ENCODE measurements at places on chromosomes 3 and 15.

DNA sequence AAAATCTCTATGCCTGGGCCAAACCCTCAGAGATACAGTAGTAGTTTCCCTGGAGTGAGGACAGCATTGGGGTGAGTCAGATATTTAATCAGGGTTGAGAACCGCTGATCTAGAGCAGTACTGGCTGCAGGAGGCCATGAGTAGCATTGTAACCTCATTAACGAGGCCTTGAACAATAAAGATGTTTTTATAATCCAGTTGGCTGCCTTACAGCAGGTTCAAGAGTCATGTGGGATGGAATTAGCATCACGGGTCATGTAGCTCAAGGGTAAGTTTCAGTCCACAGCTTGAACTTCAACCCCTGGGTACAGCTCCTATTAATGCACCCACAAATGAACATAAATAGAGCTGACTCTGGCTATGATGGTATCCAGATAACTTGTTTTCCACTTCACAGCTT lies 5.1 kb downstream of the HPS3 start:
- H3K27me3 ChIP-seq, result no peaks in the 10 kb centered on the region
- H3K4me3 ChIP-seq, result no peak overlapping the region
- no peak for DNase-seq
- H3K36me3 ChIP-seq, result peaks cover 10% of the 10 kb centered on the region

DNA sequence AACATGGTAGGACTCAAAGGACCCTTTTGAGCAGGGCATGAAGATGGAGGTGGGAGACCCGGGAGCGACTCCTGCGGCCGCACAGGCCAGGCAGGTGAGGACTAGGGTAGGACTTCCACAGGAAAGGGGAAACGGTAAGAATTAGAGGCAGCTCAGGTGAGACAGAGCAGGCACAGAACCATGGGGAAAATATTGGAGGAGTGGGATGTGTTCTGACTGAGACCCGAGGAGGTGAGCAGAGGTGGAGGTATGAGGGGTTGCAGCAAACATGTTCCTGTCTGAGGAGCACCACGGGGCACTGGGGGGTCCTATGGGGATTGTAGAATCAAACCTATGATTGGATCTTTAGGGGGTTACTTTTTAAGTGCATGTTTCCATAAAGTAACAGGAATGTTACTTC lies 1.4 kb upstream of the ISG20 start:
- no peak overlapping the region for H3K4me3 ChIP-seq
- peaks cover 33% of the 10 kb centered on the region for H3K4me1 ChIP-seq
- DNase-seq, result no peak
- no peak overlapping the region for H3K27ac ChIP-seq

GRCh38 chr15:92159481-92159880 lies 234.2 kb upstream of the ST8SIA2 start:
- no peak overlapping the region for H3K4me3 ChIP-seq
- peaks cover 17% of the 10 kb centered on the region for H3K4me1 ChIP-seq
- H3K27ac ChIP-seq, result no peak overlapping the region
- H3K27me3 ChIP-seq, result peaks cover 7% of the 10 kb centered on the region
- no peaks in the 10 kb centered on the region for H3K36me3 ChIP-seq

DNA sequence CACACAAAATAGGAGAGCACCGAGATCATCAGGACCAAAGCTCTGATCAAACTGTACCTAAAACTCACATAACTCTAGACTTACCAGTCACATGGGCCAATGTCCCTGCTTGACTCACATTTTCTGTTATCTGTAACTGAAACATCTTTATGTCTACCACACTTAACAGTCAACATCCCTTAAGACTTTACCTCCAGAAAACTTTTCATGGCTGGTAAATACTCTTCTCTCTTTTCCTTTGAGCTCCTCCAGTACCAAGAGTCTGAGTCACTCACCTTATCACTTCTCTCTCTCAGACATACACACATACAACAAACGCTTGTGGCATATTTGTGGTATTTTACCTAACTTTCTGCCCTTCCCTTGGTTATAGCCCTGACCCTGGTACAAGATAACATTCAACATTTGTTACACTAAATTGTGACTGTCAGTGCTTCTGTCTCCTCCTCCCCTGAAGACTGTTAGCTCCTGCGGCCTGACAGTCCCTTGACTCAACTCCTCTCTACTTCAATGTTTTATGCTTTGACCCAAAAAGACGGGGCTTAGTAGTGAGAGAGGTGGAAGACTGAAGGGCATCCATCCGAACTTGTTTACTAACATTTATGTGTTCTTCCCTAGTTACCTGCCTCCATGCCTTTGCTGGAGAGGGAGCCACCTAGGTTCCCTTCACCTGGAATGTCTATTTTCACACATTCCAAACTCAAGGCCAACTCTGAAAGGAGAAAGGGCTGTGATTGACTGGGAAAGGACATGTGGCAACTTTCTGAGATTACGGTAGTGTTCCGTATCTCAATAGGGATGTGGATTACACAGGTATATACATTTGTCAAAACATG lies 3.7 kb upstream of the EFHB start:
- no peak overlapping the region for H3K27ac ChIP-seq
- DNase-seq, result no peak
- H3K4me1 ChIP-seq, result peaks cover 8% of the 10 kb centered on the region

All from nephron progenitor cell (in vitro differentiated cells).